ENCODE measurements at places on chromosomes 11 and 22.

DNA sequence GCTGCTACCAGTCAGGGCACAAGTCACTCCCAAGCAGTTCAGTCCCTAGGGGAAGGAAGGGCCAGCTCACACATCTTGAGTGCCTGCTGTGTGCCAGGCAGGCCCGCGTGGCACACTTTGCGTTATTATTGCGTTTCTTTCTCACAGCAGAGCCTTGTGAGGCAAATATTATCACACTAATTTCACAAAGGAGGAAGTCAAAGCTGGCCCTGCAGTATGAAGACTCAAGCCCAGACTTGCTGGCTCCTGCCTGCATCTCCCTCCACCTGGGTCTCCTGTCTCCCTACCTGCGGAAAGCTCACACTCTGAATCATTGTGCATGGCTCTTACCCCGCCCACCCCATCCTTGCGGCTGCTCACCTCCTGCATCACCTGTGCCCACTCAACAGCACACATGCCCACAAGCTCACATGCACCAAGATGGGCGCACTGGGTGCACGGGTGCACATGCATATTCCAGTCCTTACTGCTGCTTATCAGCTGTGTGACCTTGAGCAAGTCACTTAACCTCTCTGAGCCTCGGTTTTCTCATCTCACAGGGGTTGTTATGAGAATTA is 31.7 kb upstream of the P2RY2 start:
- no peak for DNase-seq

GRCh38 chr11:130623670-130624668 is 175.5 kb downstream of the ADAMTS15 start:
- DNase-seq: no peak

- no peak for DNase-seq
Measured at GRCh38 chr11:127000291-127000968, at the start of gene KIRREL3. Gene KIRREL3 (minus strand): TSS chr11:127000770.

DNA sequence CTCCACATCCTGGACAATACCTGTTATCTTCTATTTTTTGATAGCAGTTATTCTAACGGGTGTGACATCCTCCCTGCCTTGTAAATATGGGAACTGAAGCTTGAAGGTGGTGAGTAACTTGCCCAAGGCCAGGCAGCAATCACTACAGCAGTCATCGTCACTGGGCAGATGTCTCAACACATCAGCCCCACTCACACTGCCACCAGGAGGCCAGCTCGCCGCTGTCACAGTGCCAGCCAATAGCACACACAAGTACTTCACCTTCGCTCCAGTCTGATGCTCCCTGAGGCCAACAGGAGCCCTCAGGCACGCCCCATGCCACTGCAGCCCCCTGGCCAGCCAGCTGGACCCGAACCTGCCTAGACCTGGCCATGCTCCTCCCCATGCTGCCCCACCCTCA is 4.9 kb upstream of the TTLL1 start:
- no peak for DNase-seq

GRCh38 chr11:23574149-23574548 is 713.9 kb upstream of the CCDC179 start:
- no peak for DNase-seq

DNA sequence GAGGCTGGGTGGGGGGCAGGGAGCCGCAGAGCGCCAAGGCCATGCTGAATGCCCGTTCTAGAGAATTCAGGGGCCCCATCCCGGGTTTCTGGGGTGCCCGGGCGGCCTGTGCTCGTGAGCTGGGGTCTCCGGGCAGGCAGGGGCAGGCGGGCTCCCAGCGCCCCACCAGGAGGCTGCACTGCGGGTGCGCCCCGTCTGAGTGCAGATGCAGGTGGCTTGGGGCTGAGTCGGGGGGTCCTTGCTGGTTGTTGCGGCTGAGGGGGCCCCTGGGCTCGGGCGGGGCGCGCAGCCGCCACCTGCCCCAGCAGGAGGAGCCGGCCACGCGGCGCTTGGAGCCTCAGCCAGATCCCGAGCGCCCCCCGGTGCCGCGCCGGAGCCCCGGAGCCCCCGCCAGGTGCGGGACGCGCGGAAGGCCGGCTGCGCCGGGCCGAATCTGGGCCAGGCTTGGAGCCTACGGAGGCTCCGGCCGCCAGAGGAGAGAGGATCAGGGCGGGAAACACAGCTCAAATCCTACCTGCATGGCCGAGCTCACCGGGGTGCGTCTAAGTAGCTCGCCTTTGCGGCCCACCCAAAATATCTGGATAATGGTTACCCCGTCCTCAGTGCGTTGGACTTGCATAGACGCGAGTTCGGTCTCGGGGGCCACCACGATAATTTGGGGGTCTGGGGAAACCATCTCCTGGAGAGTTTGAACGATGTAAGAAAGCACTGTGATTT is 590 bp upstream of the IGF2 start:
- no peak for DNase-seq

- DNase-seq: no peak
Measured at GRCh38 chr11:88178191-88178590, 2.9 kb upstream of the RAB38 start.

DNA sequence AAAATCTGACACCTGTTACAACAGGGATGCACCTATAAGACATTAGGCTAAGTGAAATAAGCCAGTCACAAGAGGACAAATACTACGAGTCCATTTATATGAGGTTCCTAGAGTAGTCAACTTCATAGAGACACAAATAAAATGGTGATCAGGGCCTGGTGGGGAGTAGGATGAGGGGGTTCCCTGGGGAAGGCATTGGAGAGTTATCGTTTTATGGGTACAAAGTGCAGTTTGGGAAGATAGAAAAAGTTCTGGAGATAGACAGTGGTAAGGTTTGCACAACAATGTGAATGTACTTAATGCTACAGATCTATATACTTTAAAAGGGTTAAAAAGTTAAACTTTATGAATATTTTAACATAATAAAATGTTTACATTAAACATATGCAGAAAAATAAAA is 31.4 kb upstream of the B3GNT6 start:
- DNase-seq: no peak

- DNase-seq: no peak
Measured at GRCh38 chr11:48305923-48306322, at the start of gene OR4S1. Gene OR4S1 (plus strand): TSS chr11:48306223. CDS start chr11:48306223, 0 bp downstream.

DNA sequence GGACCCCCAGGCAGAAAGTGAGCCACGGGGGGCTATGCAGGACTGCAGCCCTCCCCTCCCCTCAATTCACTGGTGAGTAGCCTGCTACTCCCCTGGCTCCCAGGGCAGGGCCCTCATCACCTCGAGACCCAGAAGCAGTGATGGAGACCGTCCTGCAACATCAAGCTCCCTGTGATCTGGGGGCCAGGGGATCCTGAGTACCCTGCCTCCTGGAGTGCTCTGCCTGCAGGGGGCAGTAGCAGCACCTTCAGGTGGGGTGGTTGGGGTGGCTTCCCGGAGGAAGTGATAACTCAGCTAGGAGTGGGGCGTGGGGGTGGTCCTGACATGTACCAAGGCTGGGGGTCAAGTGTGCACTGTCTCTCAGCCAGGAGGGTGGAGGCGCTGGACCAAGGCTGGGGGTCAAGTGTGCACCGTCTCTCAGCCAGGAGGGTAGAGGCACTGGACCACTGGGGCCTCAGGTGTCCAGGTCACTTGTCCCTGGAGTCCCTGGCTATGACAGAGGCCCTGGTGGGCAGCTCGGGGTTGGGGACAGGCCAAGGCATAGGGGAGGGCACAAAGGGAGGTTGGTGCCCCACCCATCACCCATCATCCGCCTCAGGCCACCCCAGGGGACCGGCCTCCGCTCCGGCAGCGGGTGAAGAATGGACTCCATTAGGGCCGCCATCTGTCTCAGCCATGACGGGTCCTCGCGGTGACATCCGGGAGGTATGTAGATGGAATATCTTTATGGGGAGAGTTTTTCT is 9.4 kb downstream of the RTN4R start:
- no peak for DNase-seq

GRCh38 chr11:121236115-121237001 is 56.2 kb upstream of the SC5D start:
- no peak for DNase-seq

DNA sequence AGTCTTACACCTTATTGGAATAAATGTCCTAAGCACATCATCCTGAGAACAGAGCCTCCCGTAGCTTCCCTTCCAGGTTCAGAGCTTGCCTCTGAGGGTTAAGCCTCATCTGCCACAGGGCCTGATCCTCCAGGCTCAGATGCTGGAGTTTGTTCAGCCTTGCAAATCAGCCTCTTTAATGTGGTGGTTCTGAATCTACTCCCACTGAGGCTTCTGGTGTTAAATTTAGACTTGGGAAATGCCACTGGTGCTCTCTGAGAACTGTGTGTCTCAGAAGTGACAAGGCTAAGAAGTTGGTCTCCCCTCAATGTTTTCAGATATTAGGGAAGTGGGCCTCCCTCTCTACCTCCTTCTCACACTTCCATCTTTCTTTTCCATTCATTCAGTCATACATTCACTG is 68.7 kb downstream of the CCDC81 start:
- no peak for DNase-seq

- DNase-seq: no peak
Measured at GRCh38 chr11:117861151-117862018, 15.1 kb downstream of the FXYD6 start.

GRCh38 chr22:28018461-28018927 is 99.4 kb upstream of the PITPNB start:
- DNase-seq: no peak

DNA sequence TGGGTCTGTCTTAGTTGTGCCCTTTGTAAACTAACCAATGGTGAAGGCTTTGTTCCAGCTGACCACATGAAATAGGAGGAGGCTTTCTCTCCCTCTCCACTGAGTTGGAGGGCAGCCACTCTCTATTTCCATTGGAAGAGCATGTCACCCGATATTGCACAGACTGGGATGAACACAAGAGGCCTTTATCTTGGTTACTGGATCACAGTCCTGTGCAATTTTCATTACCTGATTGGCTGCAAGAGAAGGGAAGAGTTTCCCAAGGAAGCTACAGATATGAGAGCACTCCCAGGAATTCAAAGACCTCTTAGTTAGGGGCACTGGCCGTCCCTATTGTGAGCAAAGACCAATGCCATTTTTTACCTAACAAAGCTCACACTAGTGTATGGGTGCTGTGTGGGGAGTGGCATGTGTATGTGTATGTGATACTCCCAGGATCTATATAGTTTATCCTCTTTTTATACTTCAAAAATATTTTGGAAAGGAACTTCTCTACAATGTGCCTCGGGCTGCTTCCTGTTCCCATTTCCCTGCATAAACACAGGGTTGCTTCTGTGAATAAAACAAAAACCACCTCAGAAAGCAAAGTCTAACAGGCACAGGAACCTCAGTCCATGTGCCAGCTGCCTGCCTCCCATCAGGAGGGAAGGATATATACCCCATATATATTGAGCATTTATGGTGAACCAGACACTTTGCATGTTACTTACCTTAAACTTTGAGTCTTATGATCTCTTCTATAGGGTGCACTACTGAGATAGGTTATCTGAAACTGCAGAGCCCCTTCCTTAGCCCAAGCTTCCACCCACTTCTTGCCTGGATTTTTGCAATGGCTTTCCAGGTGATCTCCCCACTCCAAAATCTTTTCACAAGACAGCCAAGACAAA is 126.5 kb downstream of the RASSF10 start:
- DNase-seq: no peak

GRCh38 chr22:35318346-35319215 is 18.9 kb downstream of the TOM1 start:
- no peak for DNase-seq

GRCh38 chr11:1129611-1130160 is 28.1 kb upstream of the MUC5AC start:
- no peak for DNase-seq

DNA sequence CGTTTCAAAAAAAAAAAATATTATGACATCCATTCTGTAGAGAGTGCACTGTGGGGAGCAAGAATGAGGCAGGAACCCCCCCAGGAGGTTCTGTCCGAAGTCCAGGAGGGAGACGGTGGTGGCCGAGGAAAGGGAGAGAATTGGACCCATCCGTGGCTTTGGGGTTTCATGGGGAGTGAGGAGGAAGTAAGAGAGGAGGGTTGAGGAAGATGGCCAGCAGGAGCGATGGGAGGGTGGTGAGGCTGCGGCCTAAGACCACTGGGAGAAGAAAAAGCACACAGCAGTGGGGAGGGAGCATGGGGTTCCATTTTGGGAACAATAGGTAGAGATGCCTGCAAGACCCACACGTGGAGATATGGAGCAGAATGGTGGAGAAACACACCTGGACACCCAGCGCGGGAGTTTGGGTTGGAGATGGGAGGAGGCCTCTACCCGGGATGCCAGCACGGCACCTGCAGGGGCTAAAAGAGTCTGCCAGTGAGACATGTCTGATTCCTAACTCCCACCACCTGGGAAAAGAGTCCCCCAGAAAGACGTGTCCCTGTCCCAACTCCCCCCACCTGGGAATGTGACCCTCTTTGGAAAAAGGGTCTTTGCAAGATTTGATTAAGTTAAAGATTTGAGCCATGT is 72.5 kb upstream of the SHANK2 start:
- DNase-seq: no peak

DNA sequence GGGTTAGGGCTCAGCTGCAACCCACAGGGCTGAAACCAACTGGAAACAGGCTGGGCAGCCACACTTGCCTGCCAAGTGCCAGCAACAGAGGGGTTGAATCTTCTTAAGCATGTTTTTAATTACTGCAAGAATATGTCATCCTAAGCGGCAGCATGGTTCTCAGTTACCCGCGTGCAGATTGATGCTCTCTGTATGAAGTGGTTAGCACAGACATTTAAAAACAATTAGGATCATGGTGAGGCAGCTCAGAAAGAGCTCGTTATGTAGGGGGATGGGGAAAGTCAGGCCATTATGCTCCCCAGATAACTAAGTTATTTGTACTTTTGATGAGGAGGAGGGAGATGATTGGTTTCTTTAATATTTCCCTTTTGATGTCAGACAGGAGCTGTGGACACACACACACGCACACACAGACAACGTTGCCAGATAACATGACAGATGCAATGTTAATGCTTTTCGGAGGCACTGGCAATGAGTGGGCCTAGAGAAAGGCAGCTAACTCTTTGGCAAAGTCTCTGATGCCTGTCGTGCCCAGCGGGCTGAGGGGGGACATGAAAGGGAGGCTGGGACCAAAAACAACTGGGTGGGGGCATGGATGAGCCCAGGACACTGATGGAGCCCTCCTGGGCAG is 389.7 kb downstream of the NXPE2 start:
- DNase-seq: no peak

DNA sequence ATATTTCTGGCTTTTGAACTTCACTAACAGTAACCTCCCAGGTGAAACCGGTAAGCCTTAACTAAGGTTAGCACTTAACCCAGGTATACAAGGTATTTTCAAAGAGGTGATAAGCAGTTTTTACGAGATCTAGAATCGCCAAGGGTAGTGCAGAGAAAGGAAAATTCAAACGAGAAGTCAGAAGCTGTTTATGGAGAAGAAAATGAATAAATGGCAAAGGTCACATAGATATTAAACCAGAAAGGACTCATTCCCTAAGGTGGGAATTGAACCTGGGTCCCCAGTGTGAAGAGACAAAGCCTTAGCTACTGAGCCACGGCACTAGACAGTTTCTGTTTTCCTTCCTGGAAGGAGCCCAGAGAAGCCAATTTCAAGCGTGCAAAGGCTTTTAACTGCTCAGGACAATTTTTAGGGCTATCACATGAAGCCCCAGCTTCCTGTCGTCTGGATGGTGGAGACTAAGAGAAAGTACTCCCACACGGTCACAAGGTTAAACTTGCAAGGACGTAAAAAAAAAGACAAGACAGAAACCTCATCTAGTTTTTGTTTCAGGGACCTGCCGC is 5.7 kb upstream of the C1QTNF6 start:
- no peak for DNase-seq
